ENCODE measurements at places on chromosomes 2 and 18.

GRCh38 chr18:14922965-14923565, 175.1 kb downstream of the ANKRD30B start:
- no peak for DNase-seq

GRCh38 chr2:188158337-188159100, 133.2 kb upstream of the GULP1 start:
- DNase-seq, result no peak

GRCh38 chr2:128775914-128776285, 457.2 kb upstream of the HS6ST1 start:
- no peak for DNase-seq

GRCh38 chr2:105487142-105488069, 88.6 kb upstream of the FHL2 start:
- DNase-seq, result peak; percentile 58

- DNase-seq, result no peak
Measured at GRCh38 chr2:128525653-128526052, 207.0 kb upstream of the HS6ST1 start.

GRCh38 chr2:126945118-126945517, 46.4 kb downstream of the TEX51 start:
- no peak for DNase-seq

DNA sequence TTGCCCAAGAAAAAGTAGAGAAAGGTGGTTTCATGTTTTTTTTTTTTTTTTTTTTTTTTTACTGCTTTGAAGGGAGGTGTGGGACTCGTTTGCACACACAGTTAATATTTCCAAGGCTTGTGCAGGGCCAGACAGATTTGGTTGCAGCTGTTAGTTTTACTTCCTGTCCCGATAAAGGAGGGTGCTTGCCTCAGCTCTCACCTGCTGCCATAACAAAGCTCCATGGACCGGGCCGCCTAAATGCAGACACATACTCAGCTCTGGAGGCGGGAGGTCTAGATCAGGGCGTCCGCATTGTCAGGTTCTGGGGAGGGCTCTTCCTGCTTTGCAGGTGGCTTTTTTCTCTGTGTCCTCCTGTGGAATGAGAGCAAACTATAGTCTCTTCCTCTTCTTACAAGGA, 69.9 kb downstream of the ODC1 start:
- no peak for DNase-seq

DNA sequence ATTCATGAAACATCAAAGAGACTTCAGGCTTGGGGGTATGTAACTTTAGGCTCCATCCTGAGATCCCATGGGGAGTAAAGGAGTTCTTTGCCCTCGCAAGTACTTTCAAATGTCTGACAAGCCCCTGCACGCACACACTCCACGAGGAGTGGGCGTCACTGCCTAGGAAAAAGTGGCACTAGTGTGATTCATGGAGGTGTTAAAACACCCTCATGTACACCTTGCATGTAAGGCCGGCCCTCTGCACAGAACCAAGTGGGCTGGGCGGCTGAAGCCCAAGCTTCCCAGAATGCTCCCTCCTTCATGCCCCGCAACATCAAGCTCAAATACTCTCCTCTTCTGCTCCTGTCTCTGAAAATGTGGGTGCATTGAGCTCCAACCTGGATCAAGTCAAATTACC, 7.8 kb downstream of the HS1BP3 start:
- DNase-seq, result no peak

GRCh38 chr2:11104794-11105660, 50.2 kb upstream of the SLC66A3 start:
- no peak for DNase-seq

DNA sequence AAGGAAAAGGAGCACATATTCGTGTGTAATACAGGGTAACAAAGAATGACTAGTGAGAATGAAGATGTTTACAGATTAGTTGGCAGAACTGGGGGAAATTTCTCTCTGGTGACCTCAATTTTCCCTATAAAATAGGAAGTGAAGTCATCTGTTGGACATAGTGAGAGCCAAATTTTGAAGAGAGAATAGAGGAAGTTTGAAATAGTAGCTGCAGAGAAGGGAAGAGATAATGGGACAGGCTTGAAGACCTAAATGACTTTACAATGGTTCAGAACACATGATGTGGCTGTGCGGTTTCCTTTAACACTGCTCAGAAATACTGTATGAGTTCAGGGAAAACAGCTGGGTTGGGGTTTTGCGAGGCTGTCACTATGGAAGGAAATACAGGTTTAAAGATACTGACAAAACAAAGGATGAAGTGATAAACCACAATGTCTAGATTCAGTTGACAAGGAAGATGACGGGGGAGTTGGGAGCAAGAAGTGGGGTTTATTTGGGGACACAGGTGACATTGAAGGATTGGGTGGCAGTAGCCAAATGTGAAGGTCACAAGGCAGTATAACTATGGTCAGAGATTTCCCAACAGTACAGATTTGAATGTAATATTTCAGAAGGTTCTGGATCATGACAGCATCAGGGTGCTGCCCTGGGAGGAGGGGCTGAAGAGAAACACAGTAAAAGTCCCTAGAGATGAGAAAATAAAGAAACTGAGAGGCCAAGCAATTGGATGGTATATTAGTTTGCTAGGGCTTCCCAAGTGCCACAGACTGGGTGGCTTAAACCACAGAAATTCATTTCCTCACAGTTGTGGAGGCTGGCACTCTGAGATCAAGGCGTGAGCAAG, 82.6 kb upstream of the TANK start:
- no peak for DNase-seq

DNA sequence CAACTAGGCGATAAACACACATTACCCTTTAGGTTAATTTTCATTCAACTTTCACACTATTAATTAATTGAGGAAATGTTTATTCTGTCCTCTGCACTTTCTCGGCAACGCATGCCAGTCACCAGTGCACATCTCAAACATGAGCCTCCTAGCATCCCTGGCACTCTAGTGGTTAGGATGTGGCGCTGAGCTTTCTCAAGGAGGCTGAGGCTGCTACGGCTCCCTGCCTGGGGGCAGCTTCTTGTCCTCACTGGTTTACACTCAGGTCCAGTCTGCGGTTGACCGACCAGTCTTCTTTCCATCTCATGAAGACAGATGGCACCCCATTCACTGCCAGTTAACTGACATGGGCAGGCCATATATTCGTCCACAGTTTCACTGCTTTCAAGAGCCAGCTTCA, 463.4 kb downstream of the EIPR1 start:
- no peak for DNase-seq

GRCh38 chr2:44962176-44962695, 20.7 kb downstream of the SIX3 start:
- no peak for DNase-seq

DNA sequence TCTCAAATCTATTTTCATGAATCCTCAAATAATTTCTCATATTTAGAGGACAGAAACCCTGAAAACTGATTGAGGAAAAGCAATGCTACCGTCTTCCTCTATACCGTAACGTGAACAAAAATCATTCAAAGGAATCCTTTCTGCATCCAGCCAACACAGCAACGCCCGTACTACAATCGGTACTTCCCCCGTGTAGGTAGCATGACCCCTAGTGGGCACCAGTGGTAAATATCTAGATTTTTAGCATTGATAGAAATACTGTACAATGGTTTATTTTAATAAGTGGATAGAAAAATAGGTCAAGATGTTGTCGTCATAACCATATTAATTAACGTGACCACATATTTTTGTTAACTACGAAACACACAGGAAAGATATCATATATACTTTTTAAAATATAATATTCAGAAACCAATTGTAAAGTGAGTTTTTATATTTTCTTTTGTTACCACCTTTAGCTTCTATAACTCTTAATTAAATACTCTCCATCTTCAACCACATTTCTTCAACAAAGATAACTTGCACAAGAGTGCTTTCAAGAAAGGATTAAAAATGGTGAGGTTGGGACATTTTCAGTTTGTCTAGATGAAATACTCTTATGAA, 194.1 kb downstream of the SS18 start:
- DNase-seq, result peak; percentile 31

GRCh38 chr2:12861344-12861930, 144.7 kb downstream of the TRIB2 start:
- no peak for DNase-seq

GRCh38 chr2:201186982-201187381, 4.0 kb downstream of the CASP10 start:
- DNase-seq, result no peak

DNA sequence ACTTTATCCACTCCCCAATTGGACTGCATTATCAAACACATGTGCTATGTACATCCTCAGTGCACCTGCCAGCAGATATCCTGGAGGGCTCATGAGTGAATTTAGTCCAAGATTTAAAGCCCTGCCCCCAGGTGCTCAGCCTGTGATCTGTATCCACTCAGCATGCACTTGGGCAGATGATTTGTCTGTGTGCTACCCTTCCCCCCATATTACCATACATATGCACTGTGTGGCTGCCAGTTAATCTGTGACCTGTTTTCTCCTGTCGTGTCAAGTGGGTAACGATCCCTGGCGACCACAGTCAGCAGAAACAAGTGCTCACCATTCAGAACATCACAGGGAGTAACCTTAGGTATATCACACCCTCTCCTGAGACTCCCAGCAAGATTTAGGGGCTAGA, 10.2 kb downstream of the NAGK start:
- DNase-seq, result no peak

DNA sequence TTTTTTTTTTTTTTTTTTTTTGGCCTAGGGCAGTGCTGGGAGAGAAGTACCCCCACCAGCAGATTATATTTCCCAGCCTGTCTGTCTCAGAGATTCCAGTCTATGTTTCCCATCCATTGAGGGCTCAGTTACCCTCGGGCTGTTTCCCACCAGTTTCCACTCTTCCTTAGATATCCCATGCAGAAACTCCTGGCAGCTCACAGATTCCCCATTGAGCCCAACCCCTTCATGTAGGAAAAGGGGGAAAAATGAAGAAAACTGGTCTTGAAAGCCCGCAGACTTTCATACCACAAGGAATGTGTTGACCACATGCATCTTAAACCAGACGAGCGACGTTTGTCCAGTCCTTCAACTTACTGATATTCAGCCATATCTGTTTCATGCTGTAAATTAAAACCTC, 15.2 kb downstream of the ASXL3 start:
- DNase-seq, result no peak

GRCh38 chr2:190533175-190533967, 1.2 kb downstream of the NEMP2 start:
- DNase-seq, result no peak

DNA sequence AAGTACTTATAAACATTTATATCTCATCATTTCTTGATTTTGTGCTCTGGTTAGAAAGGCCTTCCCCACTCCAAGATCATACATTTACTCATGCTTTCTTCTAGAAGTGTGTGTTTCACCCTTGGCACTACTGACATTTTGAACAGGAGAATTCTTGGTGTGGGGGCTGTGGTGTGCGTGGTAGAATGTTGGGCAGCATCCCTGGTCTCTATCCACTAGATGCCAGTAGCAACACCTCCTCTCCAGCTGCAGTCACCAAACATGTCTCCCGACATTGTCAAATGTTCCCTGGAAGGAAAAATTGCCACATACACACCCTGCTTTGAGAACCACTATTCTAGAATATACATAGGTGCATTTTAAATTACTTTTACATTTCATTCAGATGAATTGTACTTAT, 8.7 kb upstream of the TGIF1 start:
- no peak for DNase-seq

DNA sequence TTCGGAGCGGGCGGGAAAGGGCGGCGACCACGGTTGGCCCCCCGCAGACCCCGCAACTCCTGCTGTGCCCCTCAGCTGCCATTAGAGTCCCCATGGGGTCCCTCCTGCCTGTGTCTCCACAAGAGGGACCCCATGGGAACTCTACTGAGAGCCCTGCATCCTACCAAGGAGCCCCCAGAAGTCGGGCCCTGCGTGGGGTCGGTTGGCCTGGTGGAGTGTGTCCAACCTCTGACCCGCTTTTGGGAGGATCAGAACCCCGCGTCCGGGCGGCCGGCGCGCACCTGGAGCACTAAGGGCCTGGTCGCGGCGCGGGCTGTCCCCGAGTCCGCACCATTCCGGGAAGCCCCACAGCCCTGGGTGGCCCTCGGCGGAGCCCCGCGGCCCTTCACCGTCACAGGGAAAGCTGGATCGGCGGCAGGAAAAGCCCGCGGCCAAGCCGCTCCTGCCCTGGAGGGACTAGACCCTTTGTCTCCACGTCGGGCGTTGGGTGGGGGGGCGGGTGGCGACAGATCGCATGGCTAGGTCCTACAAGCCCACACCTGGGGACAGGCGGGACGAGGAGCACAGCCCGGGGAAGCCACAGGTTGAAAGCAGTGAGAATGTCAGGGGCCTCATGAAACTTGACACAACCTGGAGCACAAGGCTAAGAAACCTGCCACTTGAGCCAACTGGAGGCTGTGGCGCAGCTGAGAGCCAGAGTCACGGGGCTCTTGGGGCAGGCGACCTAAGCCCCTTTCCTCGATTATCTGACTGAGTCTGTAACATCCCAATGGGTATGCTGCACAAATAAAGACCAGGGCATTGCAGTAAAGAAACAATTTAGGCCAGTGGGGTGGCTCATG, 11.2 kb upstream of the CXXC1 start:
- DNase-seq, result no peak

DNA sequence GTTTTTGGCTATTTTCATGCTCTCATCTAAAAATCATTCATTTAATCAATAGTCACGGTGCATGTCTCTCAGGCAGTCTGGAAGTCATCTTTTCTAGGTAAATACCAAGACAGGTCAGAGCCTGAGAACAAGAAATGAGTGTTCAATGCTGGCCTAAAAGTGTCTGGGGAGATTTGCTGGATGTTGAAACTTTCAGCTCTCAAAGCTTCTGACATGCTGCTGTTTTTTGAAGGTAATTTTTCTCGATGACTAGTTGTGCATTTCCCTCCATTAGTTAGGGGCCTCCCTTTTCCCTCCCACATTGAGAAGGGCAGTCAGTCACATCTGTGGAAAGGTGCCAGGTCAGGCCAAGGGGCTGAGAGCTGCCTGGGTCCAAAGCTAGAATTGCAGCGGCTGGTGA, 115.6 kb downstream of the LPIN1 start:
- no peak for DNase-seq

GRCh38 chr2:202109139-202109736, 36.2 kb downstream of the KIAA2012 start:
- DNase-seq, result no peak

DNA sequence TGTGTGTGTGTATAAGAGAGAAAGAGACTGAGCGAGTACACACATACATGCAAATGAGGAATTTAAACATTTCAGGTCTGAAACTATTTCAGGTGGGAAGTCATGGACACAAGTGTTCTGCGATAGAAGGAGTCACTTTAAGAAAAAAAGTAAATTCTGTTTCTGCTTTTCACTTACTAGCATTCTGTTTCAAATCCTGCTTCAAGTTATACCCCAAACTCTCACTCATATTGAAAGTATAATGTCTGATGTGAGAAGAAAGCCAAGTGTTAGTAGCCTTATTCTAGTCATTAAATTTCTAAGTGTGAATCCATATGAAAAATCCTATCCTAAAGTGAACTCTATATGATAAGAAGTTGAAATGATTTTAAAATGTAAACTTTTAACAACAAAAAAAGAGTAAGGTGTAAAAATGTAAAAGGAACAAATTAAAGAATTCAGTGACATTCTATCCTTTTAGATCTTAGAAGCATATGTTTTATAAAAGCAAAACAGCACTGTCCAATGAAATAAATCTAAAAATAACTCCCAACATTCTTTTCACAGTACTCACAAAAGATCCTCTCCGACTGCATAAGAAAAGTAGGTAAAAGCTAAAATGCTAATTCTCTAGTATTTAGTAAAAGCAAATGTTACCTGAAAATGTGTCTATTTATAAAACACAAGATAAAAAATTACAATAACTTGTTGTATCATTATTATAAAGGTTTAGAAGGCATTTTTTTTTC, 570.6 kb downstream of the ZEB2 start:
- no peak for DNase-seq

Data from AG09319 (cell line).